ENCODE measurements at places on chromosomes 3 and 15. TPM values are rescaled to one million over a fixed set of nuclear protein-coding genes. Genes with fewer than 3 reads are reported as not detected.

GRCh38 chr3:124814620-124815421 is 72.3 kb downstream of the ITGB5 start:
- DNase-seq, result no peak

- peak; percentile 42 for DNase-seq
These were observed 1.1 kb downstream of the C2CD4B start for GRCh38 chr15:62164014-62164395.

DNA sequence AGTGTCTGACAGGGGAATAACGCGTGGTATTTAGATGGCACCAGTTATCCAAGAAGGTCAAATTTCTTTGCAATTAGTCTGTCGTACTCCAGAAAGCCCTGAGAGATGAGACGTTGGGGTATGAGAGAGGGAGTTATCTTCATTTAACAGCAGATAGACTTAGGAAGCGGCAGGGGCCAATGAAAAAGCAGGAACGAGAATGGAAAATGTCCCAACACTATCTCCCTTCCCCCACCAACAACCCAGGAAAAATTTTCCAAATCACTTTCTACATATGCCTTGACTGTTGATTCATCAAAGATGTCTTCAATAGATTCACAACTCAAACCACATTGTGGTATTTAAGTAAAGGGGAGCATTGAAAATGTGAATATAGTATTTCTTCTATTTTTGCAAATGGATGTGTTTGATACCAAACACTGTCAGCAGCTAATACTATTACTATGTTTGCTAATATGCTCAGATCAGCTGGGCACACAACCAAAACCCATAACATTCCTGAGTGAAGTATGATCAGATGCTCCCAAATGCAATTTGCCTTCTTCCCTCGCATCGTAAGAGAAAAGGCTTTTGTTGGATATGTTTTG is 13.3 kb upstream of the GREM1 start:
- DNase-seq, result no peak

DNA sequence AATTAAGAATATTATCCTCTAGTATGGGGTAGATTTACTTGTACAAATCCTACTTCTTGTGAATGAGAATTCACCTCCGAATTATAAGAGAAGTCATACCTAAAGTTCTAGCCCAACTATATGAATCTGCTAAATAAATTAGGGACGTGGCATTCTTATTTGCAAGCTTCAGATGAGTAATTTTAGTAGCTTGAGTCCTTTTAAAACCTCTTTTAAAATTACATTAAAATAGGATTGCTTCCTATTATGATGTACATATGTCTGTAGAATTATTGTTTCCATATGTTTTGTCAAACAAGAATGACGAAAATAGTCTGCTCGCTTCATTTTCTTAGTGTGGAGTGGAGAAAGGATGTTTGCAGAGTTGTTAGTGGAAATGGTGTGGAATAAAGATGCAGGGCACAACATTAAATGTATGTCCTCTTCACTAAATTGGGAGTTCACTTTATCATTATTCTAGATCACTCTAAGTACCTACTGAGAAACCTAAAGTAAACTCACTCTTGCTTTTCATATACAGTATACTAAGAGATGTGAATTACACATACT is 59.4 kb downstream of the CMSS1 start:
- no peak for DNase-seq

GRCh38 chr3:148948913-148949657 is 42.3 kb upstream of the GYG1 start:
- no peak for DNase-seq

GRCh38 chr15:22239806-22240180 is 159.5 kb downstream of the OR4M2 start:
- no peak for DNase-seq

The MYRIP gene
- 5.7 TPM for total RNA-seq

The SMCO1 gene
- total RNA-seq, result not detected

Data from lung microvascular endothelial cell (primary cell).